ENCODE measurements at places on chromosomes 3 and 15.

- DNase-seq, result no peak
Observed at GRCh38 chr3:197378985-197379718, 80.7 kb upstream of the DLG1 start.

GRCh38 chr3:34531156-34531555 lies 732.7 kb downstream of the PDCD6IP start:
- DNase-seq, result no peak

DNA sequence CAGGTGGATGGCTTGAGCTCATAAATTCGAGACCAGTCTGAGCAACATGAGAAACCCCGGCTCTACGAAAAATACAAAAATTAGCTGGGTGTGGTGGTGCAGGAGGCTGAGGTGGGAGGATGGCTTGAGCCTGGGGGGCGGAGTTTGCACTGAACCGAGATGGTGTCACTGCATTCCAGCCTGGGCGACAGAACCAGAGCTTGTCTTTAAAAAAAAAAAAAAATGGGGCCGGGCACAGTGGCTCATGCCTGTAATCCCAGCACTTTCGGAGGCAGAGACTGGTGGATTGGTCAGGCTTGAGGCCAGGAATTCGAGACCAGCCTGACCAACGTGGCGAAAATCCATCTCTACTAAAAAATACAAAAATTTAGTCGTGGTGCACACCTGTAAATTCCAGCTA lies 64.0 kb downstream of the TMEM44 start:
- DNase-seq, result no peak

DNA sequence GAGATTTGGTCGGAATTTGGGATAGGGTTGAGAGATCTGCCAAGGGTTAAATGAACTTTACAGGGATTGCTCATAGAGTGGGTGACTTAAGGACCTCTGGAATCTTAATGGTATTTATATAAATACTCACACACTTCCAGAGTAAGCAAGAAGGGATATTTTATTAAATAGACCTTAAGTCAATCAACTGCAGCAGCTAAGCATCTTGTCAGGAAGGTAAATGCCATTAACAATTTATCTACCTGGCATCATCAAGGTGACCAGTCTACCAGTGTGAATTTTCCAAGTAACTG lies 123.9 kb downstream of the FEZF2 start:
- DNase-seq, result no peak

GRCh38 chr3:156816091-156816793 lies 9.9 kb upstream of the LEKR1 start:
- DNase-seq, result peak; percentile 40

GRCh38 chr3:161577662-161578061 lies 81.1 kb downstream of the OTOL1 start:
- no peak for DNase-seq

- DNase-seq, result no peak
Observed at GRCh38 chr3:58464866-58465265, 27.0 kb upstream of the KCTD6 start.

GRCh38 chr3:179681492-179682263 lies 28.8 kb downstream of the USP13 start:
- DNase-seq, result peak; percentile 35

DNA sequence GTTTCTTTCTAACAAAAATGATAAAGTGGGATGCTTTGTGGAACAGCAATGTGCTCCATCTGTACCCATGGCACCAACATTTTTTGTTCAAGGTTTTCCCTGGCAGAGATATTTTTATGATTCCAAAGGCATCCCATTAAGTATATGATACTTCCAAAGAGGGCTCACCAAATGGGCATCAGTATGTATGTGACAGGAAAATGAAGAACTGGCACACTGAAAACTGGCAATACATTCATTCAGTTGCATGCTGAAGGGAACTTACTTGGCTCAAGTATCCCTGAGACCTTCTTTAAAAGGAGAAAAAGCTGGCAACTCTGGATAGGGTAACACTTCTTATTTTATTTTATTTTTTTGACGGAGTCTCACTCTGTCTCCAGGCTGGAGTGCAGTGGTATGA lies 249.8 kb downstream of the IL20RB start:
- no peak for DNase-seq

GRCh38 chr15:74130155-74130848 lies at the start of gene ISLR2:
Gene ISLR2 (plus strand): TSS chr15:74130586. CDS start chr15:74132755, 2,169 bp downstream.
- DNase-seq, result no peak

DNA sequence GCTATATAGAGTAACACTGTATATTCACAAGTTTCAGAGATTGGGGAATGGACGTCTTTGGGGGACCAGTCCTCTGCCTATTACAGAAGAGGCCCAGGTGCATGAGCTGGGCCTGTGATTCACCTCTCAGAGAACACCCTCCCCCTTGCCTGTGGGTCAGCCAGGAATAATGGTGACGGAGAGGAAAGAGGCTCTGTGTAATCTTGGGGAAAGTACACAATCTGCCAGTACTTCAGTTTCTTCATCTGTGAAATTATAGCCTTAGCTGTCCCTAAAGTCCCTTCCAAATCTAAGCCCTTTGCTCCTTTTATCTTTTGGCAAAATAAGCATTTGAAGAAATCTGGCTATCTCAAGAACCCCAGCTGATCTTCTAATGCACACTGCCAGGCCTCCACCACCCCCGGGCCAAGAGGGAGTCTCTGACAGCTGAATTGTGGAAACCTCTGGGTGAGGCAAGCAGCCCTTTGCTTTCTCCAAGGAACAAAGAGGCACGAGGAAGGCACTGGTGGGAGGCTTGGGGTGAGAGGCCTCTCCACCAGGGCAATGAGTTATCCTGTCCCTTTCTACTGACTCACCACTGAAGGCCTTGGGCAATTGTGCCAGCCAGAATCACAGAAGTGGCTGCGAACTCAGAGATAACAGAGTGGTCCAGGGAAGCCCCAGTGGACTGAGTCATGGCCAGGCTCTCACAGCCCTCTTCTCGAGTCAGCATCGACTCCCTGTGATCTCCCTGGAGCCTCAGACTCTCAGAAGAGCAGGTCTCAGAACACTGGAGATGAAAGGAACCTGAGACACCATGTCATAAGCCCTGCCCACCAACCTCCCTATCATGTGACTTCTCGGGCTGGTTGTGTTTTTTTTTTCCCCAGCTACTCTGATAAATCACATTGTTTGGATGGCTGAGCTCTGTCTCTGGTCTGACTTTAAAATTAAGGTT lies 31.8 kb downstream of the CCNL1 start:
- DNase-seq, result peak; percentile 94

DNA sequence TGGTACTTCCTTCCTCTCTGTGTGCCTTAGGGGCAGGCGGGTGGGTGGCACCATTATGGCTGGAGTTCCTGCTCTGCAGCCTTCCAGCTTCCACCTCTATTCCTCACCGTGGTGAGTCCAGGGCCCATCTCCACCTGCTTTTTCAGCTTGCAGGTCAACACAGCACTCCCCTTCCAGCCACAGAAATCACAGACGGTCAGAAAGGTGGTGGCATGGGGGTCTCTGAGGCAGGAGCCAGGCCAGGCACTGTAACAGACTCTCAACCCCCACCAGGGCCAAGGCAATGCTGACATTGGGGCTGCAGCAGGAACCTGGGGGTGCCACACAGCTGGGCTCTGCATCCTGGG lies 16.6 kb downstream of the KLF15 start:
- DNase-seq, result no peak

DNA sequence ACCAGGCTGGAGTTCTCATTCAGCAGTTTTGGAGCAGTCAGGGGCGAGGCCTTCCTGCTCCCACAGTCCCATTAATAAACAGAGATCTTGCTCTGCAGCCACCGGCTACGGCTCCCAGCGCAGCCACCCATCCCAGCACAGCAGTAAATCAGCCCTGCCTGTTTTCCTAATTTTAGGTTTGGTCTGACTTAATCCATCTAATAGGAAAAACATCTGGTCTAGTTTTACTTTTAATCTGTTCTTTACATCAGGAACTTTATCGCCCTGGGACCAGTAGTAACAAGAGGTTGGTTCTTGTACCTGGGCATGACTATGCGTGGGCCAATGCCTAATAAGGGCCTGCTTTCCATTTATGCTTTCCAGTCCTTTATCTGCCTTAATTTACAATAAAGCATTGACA lies 264.0 kb upstream of the DPH6 start:
- no peak for DNase-seq

- peak; percentile 7 for DNase-seq
Observed at GRCh38 chr3:105553851-105554250, 187.1 kb downstream of the ALCAM start.

- no peak for DNase-seq
Observed at GRCh38 chr15:52280326-52281084, 15.1 kb downstream of the MYO5C start.

- no peak for DNase-seq
Observed at GRCh38 chr3:13016083-13016720, 57.0 kb downstream of the IQSEC1 start.

Data from cardiac fibroblast (primary cell).